Left lung (tissue), 14 donors: ENCODE measurements at places on chromosomes 3 and 15. TPM values are rescaled to one million over a fixed set of nuclear protein-coding genes. Genes with fewer than 3 reads are reported as not detected.

ATP13A5 gene
- 0.69 TPM for polyA plus RNA-seq

DNA sequence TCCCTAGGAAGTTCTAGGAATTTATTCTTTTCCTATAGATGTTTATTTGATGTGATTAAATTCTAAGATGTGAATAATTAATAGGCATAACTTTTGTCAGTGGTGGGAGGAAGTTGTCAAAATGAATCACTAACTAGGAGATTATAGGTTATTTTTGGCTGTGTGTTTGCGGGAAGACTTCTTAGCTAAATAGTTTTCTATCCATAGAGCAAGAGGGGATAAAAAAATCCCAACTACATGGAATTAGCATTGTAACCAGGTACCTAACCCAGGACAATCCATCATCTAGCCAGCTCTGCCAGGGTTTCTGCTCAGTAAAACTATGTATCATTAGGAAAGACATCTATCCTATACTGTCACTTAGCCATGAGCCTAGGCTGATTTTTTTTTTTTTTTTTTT is 23.9 kb downstream of the SLC30A4 start:
- DNase-seq = no peak

DNA sequence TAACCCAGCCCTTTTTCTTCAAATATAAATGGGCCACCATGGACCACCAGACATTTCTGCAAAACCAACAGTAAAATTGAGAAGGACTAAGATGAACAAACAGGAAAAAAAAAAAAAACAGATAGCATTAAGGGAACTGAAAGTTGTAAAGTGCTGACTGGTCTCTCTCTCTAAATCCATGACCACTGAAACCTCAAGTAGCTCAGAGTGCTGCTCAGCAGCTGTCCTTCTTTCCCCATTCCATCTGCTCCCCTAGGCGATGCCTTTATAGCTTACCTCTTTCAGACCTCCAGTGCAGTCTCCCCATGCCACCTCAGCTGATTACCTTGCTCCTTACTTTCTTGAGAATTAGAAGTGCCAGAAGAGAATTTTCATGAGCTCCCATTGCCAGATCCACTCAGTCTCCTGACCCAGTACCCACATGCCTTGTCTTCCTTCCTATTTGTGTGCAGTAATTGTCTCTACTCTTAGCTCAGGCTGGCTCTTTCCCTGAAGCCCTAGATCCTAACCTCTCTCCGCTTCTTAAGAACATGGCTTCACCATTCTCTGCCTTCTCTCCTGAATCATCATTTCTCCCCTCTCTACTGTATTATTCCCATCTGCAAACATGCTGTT is 23.9 kb upstream of the XIRP1 start:
- DNase-seq = no peak

DNA sequence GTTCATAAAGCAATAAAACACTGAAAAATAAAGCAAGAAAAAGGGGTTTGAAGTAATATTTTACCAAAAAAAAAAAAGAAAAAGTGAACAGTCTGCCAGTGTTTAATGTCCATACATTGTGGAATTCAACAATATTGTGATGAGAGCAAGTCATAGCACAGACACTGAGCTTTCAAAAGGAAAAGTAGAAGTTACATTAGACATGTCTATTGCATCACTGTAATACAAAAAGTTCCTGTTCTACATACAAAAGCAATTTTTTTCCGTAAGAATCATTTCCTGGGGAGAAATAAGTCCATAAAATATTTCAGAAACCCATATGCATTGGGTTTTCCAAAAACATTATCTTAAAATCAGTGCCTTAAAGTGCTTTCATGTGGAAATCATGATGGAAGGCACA is 11.8 kb upstream of the HDC start:
- no peak for DNase-seq

GRCh38 chr15:80437334-80437891 is 33.2 kb downstream of the ARNT2 start:
- DNase-seq = no peak

- DNase-seq = no peak
These were observed 496.8 kb downstream of the CNTN4 start for GRCh38 chr3:2595486-2595885.

- DNase-seq = no peak
These were observed 7.7 kb upstream of the ONECUT1 start for GRCh38 chr15:52797625-52798501.

DNA sequence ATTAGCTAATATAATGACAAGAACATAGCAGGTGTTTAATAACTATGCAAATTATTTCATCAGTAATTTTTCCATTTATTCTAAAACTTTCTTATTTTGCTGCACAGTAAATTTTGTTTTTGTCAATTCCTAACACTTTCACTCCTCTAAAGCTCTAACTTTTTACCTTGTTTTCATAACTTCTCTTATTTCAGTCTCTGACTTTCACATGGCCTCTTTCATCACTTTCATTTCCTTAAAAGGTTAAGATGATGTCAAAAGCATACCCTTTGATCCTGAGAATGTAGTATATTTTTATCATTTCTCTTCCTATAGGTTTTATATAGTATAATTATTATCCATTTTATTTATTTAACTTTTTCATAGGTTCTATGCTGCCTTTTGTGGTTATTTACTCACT is 1325.8 kb upstream of the ALCAM start:
- DNase-seq = no peak

GRCh38 chr15:72774696-72775383 is 8.7 kb downstream of the ADPGK start:
- no peak for DNase-seq
